Thyroid gland (tissue), 4 donors: ENCODE measurements at places on chromosomes 13 and 19.

DNA sequence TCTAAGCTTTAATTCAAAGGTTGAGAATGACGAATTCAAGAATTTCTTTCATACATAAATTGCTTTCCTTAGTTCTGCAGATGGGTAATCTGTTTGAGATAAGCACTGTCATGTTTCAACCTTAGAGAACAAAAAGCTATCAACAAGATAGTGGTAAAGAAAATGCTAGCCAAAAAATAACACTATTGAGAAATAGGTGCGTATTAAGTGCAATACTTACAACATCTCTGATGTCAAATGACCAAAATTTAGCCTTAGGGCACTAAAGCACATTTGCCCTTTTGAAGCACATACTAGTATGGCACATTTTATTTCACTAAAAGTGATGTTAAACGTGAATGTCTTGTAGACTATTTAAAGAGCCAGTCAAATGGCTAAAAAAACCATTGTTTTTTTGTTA lies 4.9 kb downstream of the KBTBD6 start:
- DNase-seq = no peak

- no peak for DNase-seq
Observed at GRCh38 chr13:51765142-51765515, 38.8 kb downstream of the DHRS12 start.

DNA sequence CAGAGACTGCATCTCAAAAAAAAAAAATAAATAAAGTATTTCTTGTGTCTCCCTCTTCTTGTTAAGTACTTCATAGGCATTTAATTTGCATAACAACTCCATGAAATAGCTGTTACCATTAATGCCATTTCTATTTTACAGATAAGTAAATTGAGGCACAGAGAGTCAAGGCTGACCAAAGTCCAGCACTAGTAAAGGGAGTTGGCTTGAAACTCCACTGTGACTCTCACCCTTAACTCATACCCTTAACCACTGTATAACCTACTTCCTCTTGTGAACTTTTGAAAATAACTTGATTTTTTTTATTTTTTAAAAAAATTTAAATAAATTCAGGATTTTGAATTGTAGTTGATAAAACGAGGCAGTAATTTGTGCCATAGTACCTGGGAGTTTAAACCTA lies 6.0 kb downstream of the GPATCH1 start:
- no peak for DNase-seq

DNA sequence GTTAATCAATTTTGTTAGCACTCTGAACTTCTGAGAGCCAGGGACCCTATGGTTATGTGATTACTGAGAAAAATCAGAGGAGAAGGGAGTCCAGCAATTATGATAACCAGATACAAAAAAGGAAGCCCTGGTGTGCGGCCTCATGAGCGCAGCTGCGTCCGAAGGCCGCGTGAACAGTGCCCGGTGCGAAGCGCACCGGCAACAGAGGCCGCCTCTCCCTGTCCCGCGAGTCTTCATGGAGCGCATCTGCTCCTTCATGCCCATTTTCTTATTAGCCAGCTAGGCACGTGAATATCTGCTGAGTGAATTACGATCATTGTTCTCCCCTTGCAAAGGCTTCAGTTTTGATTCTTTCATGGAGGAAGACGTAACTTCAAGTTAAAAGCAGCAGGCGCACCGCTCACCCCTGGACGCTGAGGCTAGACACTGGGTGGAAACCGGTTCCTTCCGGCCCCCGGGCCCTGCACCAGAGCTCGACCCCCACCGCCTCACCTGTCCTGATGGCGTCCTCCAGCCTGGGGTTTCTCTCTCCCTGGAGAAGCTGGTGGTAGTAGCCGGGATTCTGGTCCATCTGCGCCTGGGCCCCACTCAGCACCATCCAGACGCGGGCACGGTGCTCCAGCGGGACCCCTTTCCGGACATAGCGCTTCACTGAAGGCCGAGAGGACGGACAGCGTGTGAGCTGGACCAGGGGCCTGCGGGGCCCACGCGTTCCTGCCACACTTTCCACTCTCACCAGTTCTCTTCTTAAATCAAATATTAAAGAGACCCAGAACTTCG lies 8.9 kb downstream of the GRTP1 start:
- DNase-seq = no peak

- DNase-seq = no peak
Observed at GRCh38 chr19:6947745-6948144, 60.4 kb downstream of the ADGRE1 start.

DNA sequence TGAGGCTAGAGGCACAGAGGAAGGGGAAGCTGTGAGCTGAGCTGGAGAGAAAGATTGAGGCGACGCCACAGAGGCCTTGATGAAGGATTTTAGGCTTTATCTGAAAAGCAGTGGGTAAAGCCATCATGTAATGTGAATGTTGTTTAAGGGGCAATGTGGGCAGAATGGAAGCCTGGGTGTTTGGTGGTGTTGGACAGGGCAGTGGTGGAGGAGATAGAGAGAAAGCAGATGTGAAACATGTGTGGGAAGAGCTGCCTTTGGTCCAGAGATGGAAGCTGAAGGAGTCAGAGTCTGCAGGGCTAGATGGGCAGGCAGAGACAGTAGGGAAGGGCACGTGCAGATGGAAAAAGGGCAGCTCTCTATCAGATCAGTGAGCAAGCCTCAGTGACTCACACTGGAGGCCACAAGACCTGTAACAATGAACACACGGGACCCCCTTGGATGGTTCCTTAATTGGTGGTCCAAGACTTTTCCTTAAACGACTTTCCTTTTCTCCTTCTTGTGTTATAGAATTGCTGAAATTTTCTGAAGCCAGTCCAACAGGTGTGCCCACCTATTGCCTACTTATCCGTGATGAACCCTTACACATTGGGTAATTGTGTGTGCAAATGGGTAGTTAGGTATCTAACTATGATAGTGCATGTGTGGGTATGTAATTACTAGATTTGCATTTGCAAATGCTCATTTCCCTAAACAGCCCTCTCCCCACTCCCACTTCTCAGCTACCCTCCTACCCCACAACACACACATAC lies 21.7 kb downstream of the ZNF536 start:
- DNase-seq = no peak

DNA sequence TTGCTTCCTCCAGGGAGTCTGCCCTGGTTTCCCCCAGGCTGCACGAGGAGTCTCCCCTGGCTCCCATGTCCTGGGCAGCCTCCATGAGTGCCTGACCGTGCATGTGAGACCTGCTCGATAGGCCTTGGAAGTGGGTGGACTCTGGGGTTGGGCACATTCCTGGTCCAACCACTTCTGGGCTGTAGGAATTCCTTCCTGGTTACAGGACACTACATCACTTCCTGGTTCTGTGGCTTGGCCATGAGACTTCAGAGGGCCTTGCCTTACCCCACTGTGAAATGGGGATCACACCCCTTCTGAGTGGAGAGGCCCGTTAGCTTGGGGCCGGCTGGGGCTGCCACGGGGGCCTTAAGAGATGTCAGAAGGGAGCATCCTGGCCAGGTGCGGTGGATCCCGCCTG lies 4.0 kb upstream of the ZNF628 start:
- no peak for DNase-seq
